ENCODE measurements at places on chromosomes 16 and 17.

DNA sequence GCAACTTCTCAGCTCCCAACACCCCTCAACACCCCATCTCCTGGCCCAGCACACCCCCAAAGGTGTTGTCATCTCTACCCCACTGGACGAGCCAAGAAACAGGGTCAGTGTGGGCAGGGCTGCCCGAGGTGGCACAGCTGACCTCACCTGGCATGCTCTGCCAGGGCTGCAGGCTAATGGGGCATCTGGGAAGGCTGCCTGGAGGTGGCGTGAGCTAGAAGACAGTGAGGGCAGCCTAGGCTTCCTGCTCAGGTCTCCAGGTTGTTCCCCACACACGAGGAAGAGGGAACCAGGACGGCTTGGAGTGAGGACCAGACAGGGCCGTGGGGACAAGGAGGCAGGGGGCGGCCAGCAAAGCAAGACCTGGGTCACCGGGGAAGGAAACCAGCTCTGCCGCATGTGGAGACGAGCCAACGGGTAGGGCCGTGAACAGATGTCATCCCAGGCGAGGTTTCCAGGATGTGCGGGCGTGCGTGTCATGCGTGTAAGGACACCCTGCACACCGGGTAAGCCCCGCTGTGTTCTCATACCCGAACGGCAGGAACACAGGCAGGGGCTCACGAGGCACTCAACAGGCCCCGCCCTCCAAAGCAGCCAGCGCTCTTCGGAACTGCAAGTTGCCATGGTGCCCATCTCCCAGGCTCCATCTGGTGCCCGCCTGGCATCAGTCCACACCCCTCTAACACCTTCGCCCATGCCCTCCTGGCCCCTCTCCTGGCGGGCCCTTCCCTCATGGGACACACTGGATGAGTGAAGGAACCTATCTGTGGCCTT, 29.6 kb upstream of the PVALEF start:
- H3K4me1 ChIP-seq = peaks cover 31% of the 10 kb centered on the region
- H3K27ac ChIP-seq = no peak overlapping the region
- H3K27me3 ChIP-seq = no peaks in the 10 kb centered on the region
- no peak overlapping the region for H3K4me3 ChIP-seq

- DNase-seq = no peak
- H3K4me1 ChIP-seq = no peaks in the 10 kb centered on the region
- no peaks in the 10 kb centered on the region for H3K36me3 ChIP-seq
- H3K27me3 ChIP-seq = no peaks in the 10 kb centered on the region
- no peak overlapping the region for H3K4me3 ChIP-seq
Observed at GRCh38 chr17:22221344-22221743, 529.0 kb downstream of the KCNJ18 start.

DNA sequence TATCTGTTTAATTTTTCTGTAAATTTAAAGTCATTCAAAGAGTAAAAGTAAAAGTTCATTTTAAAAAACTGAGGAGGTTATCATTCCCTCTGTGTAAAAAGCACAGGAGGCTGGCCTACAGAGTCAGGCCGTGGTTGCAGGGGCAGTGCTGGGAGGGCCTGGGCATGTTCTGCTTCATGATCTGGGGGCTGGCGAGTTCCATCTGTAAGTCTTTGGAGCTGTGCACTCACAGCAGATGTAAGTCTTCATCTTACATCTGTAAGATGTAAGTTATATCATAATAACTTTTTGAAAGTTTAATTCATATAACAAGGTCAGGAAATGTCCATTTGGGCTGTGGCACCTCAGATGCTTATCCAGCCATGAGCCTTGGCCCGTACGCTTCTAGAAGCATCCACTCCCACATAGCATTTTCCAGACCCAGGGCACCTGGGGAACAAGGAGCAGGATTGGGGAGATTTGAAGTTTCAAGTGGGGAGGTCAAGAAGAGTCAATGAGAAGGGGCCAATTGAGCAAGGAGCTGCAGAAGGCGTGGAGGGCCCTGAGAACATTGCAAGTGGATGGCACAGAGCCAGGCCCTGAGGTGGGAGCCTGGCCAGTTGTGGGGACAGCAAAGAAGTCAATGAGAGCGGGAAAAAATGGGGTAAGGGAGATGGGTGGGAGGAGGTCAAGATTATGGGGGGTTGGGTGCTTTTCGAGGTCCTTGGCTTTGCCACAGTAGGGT, 54.1 kb downstream of the TNFRSF13B start:
- no peaks in the 10 kb centered on the region for H3K36me3 ChIP-seq
- H3K27me3 ChIP-seq = no peaks in the 10 kb centered on the region
- no peak overlapping the region for H3K27ac ChIP-seq
- no peak for DNase-seq
- no peak overlapping the region for H3K4me3 ChIP-seq

DNA sequence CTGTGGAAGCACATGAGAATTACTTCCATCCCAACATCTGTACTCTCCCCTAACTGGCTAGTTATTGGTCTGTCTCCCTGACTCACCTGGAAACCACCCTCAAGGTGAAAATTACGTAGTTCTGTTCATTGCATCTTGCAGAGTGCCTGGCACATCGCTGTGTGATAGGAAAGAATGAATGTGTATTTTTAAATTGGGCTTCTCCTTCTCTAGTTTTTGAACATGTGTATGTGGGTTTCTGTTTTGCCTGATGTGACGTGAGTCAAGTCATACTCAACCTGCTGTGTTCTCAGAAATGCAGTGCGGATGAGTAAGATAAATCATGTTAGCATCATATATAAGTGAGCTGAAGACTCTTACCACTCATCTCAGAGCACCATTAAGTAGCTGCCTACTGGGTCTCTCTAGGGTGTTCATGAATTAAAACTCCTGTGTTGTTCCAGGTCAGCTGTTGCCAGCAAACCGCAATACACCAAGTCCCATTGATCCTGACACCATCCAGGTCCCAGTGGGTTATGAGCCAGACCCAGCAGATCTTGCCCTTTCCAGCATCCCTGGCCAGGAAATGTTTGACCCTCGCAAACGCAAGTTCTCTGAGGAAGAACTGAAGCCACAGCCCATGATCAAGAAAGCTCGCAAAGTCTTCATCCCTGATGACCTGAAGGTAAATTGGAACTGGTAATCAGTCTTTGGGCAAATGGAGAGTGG, 50.2 kb downstream of the HLF start:
- no peaks in the 10 kb centered on the region for H3K4me1 ChIP-seq
- H3K27me3 ChIP-seq = peaks cover 6% of the 10 kb centered on the region
- H3K36me3 ChIP-seq = no peaks in the 10 kb centered on the region

DNA sequence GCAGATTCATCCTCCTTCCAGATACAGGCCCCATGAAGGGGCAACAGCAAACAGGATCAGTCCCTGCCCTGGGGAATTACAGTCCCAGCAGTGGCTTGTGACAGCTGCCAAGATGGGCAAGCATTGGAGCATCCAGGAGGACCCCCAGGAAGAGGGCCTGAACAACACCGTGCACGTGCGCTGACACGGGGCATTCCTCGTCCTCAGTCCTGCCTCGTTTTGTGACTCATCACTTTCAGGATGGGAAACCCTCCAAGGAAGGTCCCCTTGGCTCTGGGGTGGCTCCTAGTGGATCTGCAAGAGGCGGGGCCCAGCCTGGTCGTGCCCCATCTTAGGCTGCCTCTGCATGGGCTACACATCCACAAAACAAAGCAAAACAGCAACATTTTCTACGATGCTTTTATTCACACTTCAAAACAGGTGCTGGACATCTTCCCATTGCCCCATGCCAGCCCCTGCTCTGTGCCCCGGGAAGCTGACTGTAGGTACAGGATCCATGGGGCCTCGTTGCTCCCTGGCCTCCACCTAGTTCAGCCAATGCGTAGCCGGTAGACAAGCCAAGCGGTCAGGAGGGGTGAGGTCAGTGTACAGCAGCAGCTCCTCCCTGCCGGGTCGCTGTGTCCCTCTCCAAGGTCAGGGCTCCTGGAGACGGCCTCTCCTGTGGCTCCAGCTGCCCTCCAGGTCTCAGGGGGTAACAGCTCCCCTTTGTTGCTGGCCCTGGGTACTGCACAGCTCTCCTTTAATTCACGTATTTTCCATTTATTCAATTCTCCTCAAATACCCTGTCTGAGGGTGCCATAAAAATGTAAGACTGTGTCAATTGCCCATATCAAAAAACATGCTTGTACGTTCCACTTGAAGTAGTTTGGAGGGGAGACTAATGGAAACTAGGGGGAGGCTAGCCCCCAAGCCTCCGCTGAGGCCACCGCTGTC, 32.2 kb downstream of the ACTG1 start:
- H3K27me3 ChIP-seq = peaks cover 3% of the 10 kb centered on the region
- no peak for DNase-seq
- peaks cover 34% of the 10 kb centered on the region for H3K4me1 ChIP-seq
- H3K4me3 ChIP-seq = no peak overlapping the region
